Stromal cell of bone marrow (primary cell): ENCODE measurements at places on chromosomes 1 and 21.
A peak's percentile ranks its signal among the peaks of the same experiment; 100 is the strongest.

GRCh38 chr1:54546651-54547401 is 1.2 kb upstream of the ACOT11 start:
- no peak for DNase-seq

DNA sequence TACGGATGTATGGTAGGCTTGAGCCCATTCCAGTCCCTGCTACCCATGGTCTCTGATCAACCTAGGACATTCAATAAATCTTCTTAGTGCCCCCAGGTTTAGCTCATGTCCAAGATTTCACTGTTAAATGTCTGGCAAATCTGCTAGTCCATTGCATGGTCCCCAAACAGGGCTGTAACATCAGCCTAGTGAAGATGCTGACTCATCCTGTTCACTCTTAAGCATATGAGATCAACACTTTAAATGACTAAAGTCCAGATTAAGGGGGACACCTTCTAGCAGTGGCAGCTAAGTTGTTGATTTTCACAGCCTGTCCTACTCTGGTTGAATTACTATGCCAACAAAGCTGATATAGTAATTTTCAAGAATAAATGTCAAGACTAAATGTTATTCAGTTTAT is 46.5 kb upstream of the NUF2 start:
- DNase-seq: no peak

DNA sequence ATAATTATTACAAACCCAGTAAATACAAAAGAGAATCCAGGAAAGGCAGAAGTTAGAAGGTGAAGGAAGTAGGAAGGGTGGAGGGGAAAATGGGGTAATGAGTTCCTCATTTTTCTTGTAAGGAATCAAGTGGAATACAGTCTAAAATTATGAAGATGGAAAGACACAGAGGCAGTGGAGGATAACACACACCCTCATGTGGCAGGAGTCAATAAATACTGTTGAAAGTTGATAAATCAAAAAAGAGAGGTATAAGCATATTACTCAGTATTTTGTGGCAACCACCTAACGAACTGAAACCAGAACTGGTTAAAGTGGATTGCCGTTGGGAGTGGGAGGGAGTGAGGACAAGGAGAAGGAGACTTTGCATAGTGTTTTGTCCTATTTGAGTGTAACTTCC is 78.6 kb upstream of the SLC44A3 start:
- no peak for DNase-seq

DNA sequence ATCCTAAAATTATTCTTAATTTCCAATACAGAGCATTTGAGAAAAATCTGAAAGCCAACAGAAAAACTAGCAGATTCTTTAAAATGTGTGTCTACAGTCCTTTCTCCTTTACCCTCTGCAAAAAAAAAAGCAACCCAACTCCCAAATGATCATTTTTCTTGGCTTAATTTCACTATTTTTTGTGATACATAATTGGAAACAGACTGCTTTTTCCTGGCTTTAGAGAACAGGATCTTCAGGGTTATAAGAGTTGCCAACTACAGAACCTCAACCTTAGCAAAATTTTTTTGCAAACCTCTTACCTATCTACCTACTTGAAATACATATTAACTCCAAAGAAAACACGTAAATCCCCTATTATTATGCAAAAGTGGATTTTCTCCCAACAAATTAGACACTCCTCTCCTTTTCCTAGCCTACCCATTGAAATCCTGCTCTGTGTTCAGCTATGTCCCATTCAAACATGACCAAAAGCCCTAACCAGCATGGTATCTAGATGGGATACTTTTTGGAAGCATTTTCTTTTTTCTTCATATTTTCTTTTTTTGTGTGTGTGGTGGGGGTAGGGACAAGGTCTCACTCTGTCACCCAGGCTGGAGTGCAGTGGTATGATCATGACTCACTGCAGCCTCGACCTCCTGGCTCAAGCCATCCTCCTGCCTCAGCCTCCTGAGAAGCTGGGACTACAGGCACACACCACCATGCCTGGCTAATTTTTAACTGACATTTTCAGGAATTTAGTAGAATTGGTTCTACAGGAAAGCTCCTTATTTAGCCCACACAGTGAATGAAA is 9.0 kb downstream of the TGFBR3 start:
- DNase-seq: peak; percentile 64

- DNase-seq: no peak
Measured at GRCh38 chr1:116870300-116870699, 39.4 kb upstream of the PTGFRN start.

DNA sequence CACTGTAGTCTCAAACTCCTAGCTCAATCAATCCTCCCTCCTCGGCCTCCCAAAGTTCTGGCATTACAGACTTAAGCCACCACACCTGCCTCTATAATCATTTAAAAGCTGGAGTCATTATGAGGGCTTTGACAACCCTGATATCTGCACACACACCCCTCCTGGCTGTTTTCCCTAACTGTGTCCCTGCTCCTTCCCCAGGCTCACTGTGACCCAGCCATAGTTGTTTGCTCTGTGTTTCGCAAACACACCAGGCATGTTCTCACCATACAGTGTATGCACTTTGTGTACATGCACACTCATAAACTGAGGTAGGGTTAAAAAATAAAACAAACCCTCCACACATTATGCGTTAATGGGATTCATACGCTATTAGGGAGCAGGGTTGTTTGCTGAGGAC is 21.8 kb upstream of the IL20 start:
- DNase-seq: no peak

DNA sequence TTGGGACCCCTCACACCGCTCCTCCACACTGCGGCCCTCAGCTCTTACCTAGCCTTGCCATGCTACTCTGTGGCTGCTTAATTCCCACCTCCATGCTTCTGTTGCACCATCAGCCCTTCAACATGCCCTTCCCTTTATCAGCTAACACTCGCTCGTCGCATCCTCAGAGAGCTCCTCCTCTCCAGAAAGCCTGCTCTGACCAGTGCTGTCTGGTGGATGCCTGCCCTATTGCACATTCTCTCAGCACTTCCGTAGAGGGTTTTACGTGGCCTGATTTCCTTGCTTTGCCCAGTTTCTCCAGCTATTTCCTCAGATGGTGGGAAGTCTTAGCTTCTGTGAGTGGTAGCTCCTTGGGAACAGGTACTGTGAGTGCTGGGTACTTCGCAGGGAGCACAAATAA is 10.3 kb upstream of the LAD1 start:
- DNase-seq: no peak

- DNase-seq: no peak
Measured at GRCh38 chr1:44581205-44581604, 93.1 kb downstream of the TMEM53 start.

- DNase-seq: no peak
Measured at GRCh38 chr21:14838400-14838799, 226.4 kb downstream of the NRIP1 start.

GRCh38 chr1:108045460-108045859 is 80.5 kb upstream of the VAV3 start:
- DNase-seq: no peak

DNA sequence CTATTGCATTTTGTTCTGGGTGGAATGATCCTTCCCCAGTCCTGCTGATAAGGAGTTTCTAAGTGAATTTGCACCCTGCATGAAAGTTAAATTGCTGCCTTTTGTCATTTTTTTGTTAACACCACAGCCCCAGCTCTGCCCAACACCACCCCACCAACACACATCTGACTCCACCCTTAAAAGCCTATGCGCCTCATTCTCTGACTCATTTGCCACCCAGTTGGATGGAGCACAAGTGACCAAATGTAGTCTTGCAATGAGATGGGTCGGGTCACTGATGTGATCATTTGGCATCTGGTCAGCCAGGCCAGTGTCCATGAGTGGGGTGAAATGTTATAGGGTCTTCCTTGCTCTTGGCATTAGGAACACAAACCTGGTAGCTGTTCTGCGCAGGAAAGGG is 256.8 kb downstream of the KAZN start:
- peak; percentile 27 for DNase-seq
